ENCODE measurements at places on chromosomes 16 and 17.
A peak's percentile ranks its signal among the peaks of the same experiment; 100 is the strongest.

GRCh38 chr17:34899643-34900291 lies 61.5 kb downstream of the CCT6B start:
- DNase-seq = no peak

DNA sequence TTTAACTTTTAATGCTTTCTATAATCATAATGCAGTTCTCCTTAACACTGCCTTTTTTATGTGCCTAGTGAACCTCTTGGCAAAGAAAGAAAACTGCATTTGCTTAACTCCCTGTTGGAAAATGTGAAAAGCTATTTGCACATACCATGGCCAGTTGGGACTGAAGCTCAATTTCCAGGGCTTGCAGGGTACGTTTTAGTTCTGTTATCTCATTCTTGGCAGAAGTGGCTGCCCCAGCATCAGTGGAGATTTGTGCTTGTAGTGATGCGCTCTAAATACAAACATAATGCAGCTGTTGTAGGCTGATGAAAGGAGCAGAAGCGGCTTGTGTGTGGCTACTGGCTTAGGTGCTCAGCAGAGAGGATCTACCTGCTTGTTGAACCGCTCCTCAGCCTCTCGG lies 3.7 kb downstream of the KRT24 start:
- no peak for DNase-seq

- no peak for DNase-seq
Observed at GRCh38 chr17:45238155-45238774, 16.6 kb downstream of the FMNL1 start.

- no peak for DNase-seq
Observed at GRCh38 chr16:66649636-66650205, 45.2 kb downstream of the CMTM3 start.

- DNase-seq = no peak
Observed at GRCh38 chr17:21272881-21273792, 11.4 kb upstream of the MAP2K3 start.

- DNase-seq = no peak
Observed at GRCh38 chr17:34082404-34082803, 172.7 kb upstream of the CCL2 start.

DNA sequence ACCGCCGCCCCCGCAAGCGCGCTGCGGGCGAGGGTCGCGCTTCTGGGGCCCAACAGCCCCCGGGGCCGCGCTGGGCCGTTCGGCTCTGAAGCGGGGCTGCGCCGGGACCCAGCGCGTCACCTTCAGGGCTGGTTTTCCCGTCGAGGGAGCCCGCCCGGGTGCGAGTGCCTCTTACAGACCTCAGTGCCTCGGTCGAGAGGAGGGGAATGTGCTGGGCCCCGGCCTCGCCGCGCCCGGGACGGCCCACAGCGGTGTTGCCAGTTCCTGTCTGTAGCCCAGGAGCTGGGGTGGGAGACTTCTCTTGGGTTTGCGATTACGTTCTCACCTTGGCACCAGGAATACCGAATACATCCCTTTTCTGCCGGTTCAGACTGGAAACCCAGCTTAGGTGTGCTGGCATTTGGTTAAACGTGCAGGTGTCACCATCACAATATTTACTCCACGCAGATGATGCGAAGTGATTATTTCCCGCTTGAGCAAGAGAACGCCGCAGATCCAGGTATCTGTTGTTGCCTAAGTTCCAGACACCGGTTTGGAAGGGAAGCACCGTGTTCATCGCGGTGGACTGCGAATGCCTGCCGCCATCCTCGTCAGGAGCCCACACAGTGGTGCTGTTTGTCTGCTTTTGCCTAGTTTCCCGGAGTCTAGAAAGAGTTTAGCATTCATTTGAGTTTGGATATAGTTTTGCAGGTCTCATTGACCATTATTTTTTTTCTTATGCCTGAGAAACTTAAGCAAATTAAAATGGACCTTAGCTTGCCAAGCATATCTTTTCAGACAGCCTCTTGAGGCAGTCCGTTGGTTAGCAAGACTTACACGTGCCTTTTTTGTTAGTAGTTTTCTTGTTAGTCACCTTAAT lies 914 bp downstream of the MAP1LC3B start:
- peak; percentile 20 for DNase-seq

DNA sequence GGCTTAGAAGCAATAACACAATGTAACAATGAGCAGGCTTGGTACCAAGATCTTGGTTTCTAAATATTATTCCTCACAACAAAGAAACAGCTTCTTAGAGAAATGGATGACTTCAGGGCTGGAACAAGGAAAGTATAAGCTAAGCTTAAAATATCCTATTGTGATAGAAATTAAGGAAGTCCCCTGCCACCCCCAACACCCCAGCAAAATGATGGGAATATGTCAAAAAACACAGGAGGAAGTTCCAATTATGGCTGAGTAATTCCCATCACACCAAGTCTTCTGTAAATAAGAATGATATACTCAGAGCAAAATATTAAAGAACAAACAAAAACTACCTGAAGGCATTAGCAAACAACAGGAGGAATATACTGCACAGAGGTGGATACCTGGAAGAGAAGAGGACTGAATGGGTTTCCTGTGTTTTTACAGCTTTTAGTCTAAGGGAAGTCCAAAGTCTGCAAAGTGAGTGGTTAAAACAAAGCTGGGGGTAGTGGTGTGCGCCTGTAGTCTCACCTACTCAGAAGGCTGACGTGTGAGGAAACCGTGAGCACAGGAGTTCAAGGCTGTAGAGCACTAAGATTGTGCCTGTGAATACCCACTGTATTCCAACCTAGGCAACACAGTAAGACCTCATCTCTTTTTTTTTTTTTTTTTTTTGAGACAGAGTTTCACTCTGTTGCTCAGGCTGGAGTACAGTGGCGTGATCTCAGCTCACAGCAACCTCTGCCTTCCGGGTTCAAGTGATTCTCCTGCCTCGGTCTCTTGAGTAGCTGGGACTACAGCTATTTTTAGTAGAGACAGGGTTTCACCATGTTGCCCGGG lies 17.1 kb upstream of the ATP6V0A1 start:
- DNase-seq = no peak

GRCh38 chr16:11507991-11508390 lies 78.7 kb downstream of the LITAF start:
- DNase-seq = no peak

GRCh38 chr16:65667011-65667578 lies 545.2 kb upstream of the CDH11 start:
- DNase-seq = no peak

GRCh38 chr17:47693731-47694580 lies at the start of gene TBKBP1:
Gene TBKBP1 (plus strand): TSS chr17:47694161. CDS start chr17:47696113, 1,952 bp downstream.
- DNase-seq = no peak

- no peak for DNase-seq
Observed at GRCh38 chr17:73821665-73822064, 177.4 kb upstream of the SDK2 start.

DNA sequence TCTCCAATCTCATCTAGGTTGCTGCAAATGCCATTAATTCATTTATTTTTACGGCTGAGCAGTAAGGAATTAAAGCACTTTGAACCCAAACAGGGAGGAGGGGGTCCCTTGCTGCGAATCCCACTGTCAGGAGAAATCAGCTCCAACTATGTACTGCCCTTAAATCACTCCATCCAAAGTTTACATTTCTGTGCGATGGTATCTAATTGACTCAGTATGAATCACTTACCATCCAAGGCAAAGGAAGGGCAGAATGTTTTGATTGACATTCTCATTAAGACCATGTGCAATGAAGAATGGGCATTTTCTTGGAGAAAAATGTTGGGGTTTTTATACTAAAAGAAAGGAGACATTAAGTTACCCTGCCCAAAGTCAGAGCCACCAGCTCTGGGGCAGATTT lies 47.7 kb upstream of the XYLT1 start:
- no peak for DNase-seq

DNA sequence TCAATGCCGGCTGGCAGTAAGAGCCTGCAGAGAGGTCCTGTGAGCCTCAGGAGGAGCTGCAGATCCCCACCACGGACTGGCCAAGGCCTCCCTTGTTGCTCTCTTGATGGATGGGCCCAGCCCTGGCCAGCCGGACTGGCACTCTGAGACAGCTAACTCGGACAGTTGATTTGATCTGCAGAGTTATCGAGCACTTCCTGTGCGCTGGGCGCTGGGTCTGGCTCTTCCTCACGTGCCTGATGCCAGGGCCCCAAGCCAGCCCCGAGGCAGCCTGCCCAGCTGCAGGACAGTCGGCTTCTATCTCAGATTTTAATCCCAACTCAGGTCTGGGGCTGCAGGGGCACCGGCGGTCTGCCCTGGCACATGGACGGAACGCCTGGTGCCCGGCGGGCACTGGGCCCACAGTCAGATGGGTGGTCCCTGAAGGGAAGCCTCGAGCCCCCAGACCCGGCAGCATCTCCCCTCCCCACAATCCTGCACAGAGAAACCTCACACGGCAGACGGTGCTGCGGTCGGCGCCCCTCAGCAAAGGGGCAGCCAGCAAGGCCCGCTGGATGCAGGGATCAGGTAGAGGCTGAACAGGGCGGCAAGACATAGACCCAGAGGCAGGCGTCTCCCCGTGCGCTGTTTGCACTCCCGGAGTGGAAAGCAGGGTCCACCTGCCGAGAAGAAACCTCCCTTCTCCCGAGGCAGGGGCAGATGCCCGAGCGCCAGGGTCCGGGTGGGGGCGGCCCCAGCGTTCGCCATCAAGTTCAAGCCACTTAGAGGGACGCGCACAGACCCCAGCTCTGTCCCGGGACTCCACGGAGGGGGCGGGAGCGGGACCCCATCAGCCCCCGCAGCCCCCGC lies 34.0 kb downstream of the TIMM22 start:
- no peak for DNase-seq

DNA sequence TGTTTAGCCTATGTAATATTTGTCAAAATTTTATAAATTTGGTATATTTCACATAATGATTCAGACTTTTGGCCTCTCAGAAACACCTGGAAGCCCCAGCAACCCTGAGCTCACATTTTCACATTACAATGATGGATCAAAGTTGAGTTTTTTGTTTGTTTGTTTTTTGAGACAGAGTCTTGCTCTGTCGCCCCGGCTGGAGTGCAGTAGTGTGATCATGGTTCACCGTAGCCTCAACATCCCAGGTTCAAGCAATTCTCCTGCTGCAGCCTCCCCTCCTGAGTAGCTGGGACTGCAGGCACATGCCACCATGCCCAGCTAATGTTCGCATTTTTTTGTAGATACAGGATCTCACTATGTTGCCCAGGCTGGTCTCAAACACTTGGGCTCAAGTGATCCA lies 10.6 kb upstream of the VAT1L start:
- no peak for DNase-seq

DNA sequence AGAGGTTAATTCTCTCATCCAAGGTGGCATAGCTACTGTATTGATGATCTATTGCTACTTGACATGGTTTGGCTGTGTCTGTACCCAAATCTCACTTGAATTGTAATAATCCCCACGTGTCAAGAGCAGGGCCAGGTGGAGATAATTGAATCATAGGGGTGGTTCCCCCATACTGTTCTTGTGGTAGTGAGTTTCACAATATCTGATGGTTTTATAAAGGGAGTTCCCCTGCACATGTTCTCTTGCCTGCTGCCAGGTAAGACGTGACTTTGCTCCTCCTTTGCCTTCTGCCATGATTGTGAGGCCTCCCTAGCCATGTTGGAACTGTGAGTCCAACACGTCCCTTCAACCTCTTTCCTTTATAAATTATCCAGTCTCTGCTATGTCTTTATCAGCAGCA lies 22.9 kb upstream of the CPPED1 start:
- DNase-seq = no peak

- no peak for DNase-seq
Observed at GRCh38 chr16:89324056-89325010, 106.8 kb downstream of the ZNF778 start.

DNA sequence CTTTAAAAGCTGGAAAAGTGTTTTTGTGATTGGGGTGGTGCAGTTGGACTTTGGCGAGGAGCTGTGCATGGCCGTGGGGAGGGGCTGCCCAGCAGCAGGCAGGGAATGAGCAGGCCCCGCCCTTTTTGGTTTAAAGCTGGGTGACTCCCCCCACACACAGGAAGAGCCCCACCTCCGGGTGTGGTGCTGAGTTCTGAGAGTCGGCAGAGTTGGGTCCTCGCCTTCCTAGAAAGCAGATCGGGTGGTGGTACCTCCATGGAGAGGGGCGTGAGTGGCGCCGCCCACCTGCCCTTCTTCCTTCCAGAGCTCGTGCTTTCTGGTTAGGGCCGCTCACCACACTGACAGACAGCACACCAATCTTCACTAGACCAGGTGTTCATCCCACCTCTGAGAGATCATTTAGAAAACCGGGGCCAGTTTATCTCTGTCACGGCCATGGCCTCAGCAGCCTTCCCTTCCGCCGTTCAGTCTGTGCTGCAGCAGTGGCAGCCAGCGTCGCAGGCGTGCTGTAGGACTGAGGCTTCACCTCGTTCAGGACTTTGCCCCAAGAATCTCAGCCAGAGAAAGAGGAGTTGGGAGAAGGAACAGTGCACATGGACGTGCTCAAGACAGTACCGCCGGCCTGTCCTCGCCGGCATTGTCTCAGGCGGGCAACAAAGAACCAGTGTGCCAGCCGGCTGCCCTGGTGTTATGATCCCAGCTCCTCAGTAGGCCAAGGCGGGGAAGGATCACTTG lies 144.0 kb upstream of the CHMP6 start:
- DNase-seq = peak; percentile 22

- no peak for DNase-seq
Observed at GRCh38 chr17:17797119-17797809, 39.5 kb downstream of the SREBF1 start.

DNA sequence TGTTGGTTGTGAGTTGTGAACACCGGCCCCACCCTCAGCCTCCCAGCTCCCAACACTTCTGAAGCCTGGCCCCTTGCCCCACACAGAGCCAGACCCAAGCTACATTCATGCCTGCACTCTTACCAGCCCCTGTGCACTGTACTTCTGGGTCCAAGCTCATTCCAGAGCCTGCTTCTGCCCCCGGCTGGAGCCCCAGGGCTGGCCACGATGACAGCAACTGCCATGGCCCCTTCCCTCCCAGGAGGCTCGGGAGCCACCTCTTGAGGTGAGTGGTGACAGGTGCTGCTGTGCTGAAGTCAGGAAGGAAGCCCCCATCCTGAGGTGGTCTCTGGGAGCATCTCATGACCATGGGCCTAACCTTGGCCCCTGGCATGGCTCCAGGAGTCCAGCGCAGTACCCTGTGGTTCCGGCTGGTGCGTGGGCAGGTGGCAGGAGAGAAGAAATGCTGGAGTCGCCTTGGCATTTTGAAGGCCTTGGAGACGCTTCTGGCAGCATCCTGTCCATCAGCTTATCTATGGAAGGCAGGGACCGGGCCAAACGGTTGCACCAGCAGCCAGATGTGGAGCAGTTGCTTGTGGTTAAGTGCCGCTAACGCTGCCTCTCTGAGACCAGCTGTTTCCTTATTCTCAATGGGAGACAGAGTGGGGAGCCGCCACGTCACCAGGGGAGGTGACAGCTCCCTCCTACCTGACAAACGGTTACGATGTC lies 3.9 kb upstream of the CDT1 start:
- DNase-seq = no peak

DNA sequence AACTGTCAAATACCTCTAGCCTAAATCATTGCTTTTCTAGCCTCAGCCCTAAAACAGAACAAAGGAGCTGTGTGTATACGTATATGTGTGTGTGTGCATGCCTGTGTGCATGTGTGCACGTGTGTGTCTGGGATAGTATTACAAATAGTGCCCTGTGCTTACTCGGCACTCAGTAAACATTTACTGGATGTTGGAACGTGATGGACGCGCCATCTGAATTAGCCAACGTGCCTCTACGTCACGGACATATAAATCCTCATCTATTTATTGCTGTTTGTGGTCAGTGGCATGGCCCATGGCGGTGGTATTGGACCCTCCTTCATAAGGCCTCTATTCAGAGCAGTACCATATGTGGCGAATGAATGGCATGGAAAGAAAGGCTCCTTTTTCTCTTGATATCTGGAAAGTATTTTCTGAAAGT lies 37.5 kb downstream of the WWP2 start:
- DNase-seq = no peak

- no peak for DNase-seq
Observed at GRCh38 chr16:87351320-87351698, 32.3 kb downstream of the FBXO31 start.
